ENCODE measurements at places on chromosomes 12 and 14.

- DNase-seq: peak; percentile 64
Observed at GRCh38 chr14:55398679-55399078, 13.0 kb downstream of the ATG14 start.

GRCh38 chr12:108360487-108360886 is 21.4 kb upstream of the CMKLR1 start:
- DNase-seq: peak; percentile 43

DNA sequence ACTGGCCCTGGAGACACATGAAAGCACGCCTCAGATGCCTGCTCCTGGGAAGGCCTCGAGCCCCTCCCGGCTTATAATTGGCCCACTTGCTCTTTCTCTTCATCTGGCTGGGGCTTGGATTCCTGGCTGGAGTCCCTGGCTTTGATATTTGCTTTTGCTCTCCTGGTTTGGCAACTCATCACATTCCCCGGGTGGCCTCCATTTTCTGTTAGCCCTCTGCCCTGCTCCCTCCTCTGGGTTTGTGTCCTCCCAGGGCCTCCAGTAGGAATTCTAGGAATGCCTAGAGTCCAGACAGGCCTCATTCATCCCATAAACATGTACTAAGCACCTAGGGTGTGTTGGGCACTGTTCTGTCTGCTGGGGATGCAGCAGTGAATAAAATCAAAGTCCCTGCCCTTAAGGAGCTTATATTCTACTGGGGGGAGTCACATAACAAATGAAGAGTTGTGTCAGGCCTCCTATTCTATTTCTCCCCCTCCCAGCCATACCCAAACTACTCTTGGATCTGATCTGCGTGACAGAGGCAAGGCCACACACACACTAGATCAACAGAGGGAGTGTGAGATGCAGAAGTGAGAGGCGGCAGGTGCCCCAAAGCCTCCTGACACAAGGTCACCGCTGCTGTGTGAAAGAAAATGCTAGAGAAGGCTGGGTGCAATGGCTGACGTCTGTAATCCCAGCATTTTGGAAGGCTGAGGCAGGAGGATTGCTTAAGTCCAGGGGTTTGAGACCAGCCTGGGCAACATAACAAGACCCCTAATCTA is 21.3 kb upstream of the TSPAN9 start:
- no peak for DNase-seq

- peak; percentile 49 for DNase-seq
Observed at GRCh38 chr12:25328072-25328712, 77.5 kb upstream of the KRAS start.

DNA sequence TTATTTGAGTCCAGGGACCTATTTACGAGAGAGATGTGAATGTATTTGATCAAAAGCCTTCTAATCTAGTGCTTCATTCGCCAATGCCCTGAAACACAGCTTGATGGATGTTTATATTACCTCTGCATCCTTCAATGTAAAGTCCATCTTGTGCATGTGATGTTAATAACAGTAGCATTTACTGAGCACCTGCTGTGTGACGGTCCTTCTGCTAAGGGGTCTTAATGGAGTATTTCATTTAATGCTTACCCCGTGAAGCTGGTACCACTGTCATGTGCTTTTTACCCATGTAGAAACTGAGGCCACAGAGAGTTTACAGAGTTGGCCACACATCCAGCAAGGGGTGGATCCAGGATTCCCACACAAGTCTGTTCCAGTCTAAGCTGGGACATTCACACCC is 237.3 kb downstream of the ADGRD1 start:
- no peak for DNase-seq

DNA sequence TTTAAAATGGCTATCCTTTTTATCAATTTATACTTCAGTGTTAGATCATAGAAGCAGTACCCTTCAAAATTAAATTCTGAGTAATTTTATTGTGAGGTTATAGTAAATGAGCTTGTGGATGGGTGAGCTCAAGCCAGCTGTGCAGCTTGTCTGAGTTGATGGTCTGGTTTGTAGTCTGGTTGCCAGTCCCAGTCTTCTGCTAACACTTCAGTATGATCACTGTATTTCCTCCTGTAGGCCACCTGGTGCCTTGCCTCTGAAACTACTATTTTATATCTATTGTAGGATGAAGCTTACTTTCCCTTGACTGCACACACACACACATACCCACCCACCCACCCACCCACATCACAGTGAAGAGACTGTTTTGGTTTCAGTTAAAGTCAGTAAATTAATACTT is 496.4 kb downstream of the PCNX1 start:
- DNase-seq: no peak

DNA sequence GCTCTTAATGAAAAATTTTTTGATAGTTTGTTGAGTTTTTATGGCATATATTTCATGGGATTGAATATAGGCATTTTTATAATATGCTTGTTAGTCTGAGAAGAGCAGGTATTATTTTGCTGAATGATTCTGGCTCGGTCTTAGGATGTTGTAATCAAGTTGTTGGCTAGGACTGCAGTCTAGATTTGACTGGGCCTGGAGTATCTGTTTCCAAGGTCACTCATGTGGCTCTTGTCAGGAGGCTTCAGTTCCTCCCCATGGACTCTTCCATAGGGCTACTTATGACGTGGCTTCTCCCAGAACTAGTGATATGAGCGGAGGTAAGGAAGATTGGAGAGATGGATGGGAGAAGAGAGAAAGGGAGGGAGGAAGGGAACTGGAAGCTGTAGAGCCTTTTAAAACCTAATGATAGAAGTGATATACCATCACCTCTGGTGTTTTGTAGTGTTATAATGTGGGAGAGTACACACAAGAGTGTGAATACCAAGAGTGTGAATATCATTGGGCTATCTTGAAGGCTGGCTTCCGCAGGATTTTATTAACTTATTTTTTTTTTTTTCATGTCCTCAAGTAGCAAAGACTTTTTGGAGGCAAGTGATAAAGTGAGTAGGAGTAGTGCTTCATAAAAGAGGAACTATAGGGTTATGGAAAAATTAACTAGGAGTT is 4.4 kb downstream of the MNAT1 start:
- no peak for DNase-seq

GRCh38 chr12:62783881-62784280 is 151.1 kb downstream of the PPM1H start:
- no peak for DNase-seq

GRCh38 chr12:106289196-106289681 is 13.3 kb upstream of the TCP11L2 start:
- no peak for DNase-seq

DNA sequence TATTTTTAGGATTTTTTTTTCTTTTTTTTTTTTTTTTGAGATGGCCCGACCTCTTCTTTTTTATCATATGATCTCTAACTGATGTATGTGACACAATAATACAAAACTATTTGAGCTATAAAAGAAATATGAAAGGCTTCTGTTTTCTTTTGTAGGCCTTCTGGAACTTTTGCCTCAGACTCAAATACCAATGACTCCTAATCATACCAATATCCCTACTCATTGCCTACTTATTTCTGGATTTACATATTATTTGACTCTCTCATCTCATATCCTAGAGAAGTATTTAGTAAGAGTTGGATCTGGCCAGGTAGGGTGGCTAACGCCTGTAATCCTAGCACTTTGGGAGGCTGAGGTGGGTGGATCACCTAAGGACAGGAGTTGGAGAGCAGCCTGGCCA is 12.7 kb upstream of the WDR89 start:
- DNase-seq: no peak

GRCh38 chr12:103955811-103956508 is 9.7 kb upstream of the TDG start:
- no peak for DNase-seq

GRCh38 chr12:26055087-26055486 is 69.8 kb downstream of the BHLHE41 start:
- DNase-seq: no peak

All from A172 (cell line).